Liver (tissue), 10 donors: ENCODE measurements at places on chromosomes 6 and 20. TPM values are rescaled to one million over a fixed set of nuclear protein-coding genes. Genes with fewer than 3 reads are reported as not detected.

GRCh38 chr6:17505767-17506280, 94.3 kb upstream of the FAM8A1 start:
- no peaks in the 10 kb centered on the region for H3K36me3 ChIP-seq
- H3K27ac ChIP-seq = no peak overlapping the region
- no peak overlapping the region for H3K4me3 ChIP-seq
- no peaks in the 10 kb centered on the region for H3K27me3 ChIP-seq
- DNase-seq = no peak
- no peaks in the 10 kb centered on the region for H3K4me1 ChIP-seq

DNA sequence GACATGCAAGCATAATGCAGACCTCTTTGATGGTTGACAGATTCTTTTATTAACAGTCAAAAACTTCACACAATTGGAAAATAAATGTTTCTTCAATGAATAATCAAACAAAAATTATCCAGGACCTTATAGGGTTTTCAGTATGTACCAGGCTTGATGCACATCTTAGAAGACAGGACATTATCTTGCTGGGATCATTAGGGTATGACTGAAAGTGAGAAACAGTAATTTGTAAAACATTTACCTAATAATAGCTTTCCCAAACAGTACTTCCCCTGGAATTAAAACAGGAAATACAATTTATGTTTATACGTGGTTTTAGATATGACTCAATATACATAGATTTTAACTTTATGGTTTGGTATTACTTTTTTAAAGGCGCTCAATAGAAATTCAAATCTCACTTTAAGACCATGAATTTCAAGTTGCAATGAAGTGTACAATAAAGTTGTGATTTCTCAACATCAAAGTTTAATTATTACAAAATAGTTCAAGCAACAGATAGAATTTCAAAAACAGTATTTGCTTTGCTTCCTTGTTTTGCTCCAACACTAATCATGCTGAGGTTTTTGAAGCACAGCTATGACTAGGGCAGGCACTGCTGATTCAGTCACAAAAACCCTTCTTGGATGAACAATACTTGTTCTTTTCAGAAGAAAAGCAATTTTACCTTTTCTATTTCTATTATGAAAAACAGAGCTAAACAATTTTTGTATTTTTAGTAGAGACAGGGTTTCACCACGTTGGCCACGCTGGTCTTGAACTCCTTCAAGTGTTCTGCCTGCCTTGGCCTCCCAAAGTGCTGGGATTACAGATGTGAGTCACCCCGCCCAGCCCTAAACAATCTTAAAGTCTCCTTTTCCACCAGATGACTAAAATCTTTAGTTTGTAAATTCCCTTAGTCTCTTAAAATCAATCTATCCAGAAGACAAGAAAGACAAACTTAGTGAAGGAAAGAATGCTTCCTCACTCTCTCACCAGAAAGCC, 13.7 kb downstream of the SOD2 start:
- H3K4me3 ChIP-seq = no peak overlapping the region
- H3K36me3 ChIP-seq = peaks cover 31% of the 10 kb centered on the region
- no peak for DNase-seq
- peaks cover 14% of the 10 kb centered on the region for H3K4me1 ChIP-seq
- H3K27ac ChIP-seq = no peak overlapping the region
- no peaks in the 10 kb centered on the region for H3K27me3 ChIP-seq

GRCh38 chr20:51084593-51085377, 61.9 kb upstream of the KCNG1 start:
- peaks cover 3% of the 10 kb centered on the region for H3K27me3 ChIP-seq
- no peak overlapping the region for H3K27ac ChIP-seq
- H3K36me3 ChIP-seq = no peaks in the 10 kb centered on the region

DNA sequence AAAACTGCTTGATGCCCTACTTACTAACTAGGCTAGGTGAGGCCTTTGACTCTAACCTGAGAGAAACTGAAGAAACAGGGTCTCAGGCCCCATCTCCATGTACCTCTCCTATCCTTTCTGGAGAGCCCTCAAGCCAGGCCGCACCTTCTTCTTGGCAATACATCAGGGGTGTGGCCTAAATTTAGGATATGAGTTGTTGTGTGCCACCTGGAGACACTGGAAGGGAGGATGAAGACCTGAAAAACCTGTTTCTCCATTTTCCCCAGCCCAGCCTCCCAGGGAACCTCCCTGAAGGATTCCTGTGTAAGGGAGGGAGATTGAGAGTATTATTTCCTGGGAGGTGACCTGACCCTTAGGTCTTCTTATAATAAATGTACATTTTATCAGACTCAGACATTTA, 3.1 kb downstream of the LY6G6D start:
- H3K4me3 ChIP-seq = no peak overlapping the region
- no peaks in the 10 kb centered on the region for H3K27me3 ChIP-seq
- H3K36me3 ChIP-seq = no peaks in the 10 kb centered on the region

LHFPL5 gene
- total RNA-seq = not detected
